ENCODE measurements at places on chromosomes 11 and 22. TPM values are rescaled to one million over a fixed set of nuclear protein-coding genes. Genes with fewer than 3 reads are reported as not detected.

- peak within 1 kb of the TSS; percentile 63 for H3K4me3 ChIP-seq
- peak; percentile 88 for DNase-seq
- peaks cover 5% of the 10 kb centered on the region for H3K36me3 ChIP-seq
- peaks cover 33% of the 10 kb centered on the region for H3K4me1 ChIP-seq
These were observed at the start of gene ANO3 for GRCh38 chr11:26331911-26332571. Gene ANO3, plus strand, starts transcription at chr11:26332130. Its CDS starts 146 bp downstream, at chr11:26332276.

DHCR7 gene
- total RNA-seq, result 211 TPM

DNA sequence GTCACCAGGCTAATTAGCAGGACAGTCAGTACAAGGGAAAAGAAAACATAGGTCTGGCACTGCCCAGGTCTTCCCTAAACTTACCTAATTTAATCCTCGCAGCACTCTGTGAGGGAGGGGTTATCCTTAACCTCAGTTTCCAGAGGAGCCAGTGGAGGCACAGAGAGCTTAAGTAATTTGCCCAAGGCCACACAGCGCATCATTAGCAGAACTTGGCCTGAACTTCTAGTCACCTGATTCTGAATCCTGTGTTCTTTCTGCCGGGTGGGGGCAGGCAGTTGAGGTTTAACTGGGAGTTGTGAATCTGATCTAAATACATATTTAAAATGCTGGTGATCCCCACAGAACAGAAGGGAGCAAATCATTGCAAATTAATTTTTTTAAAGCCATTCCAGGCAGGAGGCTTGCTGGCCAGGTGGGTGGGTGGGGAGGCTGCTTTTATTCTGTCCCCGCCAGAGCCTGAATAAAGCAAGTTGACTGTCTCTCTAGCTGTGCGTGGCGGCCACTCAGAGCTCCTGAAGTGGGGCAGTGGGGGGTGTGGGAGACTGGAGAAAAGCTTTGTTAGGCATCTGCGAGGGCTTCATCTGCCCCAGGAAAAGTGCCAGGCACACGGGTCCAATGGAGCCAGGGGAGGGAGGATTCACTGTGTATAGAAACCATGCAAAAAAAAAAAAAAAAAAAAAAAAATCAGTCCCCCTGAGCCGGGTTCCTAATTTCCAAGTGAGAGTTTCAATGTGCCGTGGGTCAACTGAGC is 66.1 kb downstream of the NFAM1 start:
- H3K27me3 ChIP-seq, result peaks cover 65% of the 10 kb centered on the region
- H3K4me1 ChIP-seq, result peaks cover 8% of the 10 kb centered on the region
- H3K27ac ChIP-seq, result no peak overlapping the region
- H3K36me3 ChIP-seq, result peaks cover 17% of the 10 kb centered on the region
- no peak for DNase-seq

MMP12 gene
- total RNA-seq, result not detected

KDELR3 gene
- total RNA-seq, result 16.1 TPM

SLC17A6 gene
- not detected for total RNA-seq

- no peak within 1 kb of the TSS for H3K27ac ChIP-seq
- no peaks in the 10 kb centered on the region for H3K27me3 ChIP-seq
- H3K4me1 ChIP-seq, result peaks cover 12% of the 10 kb centered on the region
- DNase-seq, result no peak
These were observed at the start of gene CCDC81 for GRCh38 chr11:86374586-86374985. Gene CCDC81, plus strand, starts transcription at chr11:86374887. Its CDS starts 277 bp downstream, at chr11:86375164.

- peaks cover 43% of the 10 kb centered on the region for H3K27me3 ChIP-seq
- no peaks in the 10 kb centered on the region for H3K36me3 ChIP-seq
- peaks cover 25% of the 10 kb centered on the region for H3K4me1 ChIP-seq
These were observed 3.6 kb upstream of the SLCO2B1 start for GRCh38 chr11:75147191-75147874.

P2RX3 gene
- not detected for total RNA-seq

DNA sequence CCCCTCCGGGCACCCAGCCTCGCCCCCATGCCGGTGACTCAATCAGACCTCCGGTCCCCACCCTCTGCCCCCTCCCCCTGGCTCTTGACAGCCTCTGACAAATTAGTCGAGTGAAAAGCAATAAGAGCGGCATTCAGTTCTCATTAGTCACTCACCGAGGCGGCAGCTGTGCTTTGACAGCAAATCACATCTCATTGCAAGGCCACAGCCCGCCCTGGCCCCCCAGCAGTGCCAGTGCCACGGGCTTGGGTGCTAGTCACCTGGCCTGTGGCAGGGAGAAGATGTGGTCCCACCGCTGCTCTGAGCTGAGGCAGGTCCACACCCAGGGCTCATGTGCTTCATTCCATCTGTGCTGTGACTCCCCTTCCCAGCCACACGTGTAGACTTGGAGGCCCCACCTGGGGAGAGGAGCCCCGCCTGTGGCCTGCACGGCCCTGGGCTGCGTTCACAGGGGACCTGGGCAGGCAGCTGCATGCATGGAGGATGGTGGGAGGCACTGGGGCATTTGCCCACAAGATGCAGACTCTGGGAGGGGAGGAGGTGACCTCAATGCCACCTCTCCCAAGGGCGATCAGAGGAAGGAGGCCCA is 7.4 kb upstream of the TH start:
- no peaks in the 10 kb centered on the region for H3K36me3 ChIP-seq
- no peak overlapping the region for H3K4me3 ChIP-seq
- peaks cover 9% of the 10 kb centered on the region for H3K4me1 ChIP-seq
- no peaks in the 10 kb centered on the region for H3K27me3 ChIP-seq
